Endothelial cell of umbilical vein (primary cell): ENCODE measurements at places on chromosomes 2 and 18. TPM values are rescaled to one million over a fixed set of nuclear protein-coding genes. Genes with fewer than 3 reads are reported as not detected.

DNA sequence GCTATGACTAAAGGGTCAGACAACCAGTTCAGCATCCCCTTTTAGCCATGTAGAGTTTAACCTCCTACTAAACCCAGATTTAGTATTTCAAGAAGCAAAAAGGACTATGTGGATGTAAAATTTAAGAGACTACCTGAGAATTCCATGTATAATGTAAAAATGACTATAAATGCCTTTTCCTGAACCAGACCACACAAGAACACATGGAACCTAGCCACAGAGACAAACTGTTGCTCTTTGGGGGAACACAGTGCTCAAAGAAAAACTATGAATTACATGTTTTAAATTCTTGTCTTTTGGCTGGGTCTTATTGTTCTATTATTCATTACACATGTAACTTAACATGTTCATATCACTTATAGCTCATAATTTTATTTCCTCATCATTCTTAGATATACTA, 192.8 kb downstream of the DNER start:
- no peak for DNase-seq

DNA sequence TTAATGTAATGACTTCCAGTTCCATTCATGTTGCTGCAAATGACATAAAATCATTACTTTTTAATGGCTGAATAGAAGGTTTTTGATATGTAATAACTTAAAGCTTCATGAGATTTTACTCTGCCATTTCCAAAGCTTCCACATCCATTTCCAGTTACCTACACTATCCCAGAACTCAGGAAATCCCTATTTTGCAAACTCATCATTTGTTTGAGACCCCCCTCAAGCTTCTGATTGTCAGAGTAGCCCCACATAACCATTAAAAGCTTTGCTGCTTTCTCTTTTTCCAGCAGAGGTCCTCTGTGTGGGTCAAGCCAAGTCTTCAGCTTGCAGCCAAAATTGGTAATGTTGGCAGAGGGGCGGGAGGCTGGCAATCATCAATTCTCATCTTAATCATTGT, 50.6 kb upstream of the IL1R1 start:
- no peak for DNase-seq

DNA sequence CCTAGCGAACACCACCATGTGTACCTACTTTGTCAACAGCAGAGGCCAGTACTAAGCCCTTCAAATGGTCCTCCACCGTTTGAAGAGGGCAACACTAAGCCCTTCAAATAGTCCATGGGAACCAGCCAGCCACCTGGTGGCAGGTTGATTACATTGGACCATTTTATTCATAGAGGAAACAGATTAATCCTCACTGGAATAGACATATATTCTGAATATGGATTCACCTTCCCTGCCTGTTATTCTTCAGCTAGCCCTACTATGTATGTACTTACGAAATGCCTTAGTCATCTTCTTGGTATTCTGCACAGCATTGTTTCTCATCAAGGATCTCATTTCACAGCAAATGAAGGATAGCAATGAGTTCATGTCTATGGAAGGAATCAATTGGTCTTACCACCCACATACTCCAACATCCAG, 10.0 kb upstream of the ZNF396 start:
- no peak for DNase-seq

The UGT1A3 gene
- not detected in 2 replicates for total RNA-seq

The IL36B gene
- total RNA-seq = not detected in 2 replicates

The HOXD11 gene
- total RNA-seq = not detected in 2 replicates

The DUSP2 gene
- 0.33 and 0.58 TPM in 2 replicates for total RNA-seq

DNA sequence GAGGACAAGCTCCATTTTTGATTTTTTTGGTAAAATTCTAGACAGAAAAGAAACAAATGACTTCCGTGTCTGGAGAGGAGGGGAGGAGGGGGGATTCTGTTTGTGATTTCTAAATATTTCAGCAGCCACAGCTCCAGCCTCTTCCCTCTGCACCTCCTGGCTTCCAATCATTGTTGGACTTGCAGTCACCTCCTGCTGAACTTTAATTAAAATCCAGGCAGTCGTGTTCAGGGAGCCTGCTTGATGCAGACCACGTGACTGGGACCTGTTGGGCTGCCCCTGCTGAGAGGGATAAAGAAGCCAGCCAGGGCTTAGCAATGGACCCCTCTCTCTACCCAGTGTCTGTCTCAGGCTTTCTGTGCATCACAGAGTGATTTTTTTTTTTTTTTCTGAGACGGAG, 115.1 kb downstream of the SH3BP4 start:
- no peak for DNase-seq

- DNase-seq = no peak
Observed at GRCh38 chr2:145287736-145288135, 767.8 kb upstream of the ZEB2 start.

GRCh38 chr2:109216332-109216731, 87.3 kb downstream of the SH3RF3 start:
- no peak for DNase-seq

GRCh38 chr2:40760071-40760666, 308.3 kb upstream of the SLC8A1 start:
- DNase-seq = peak; percentile 45

The TMEM178A gene
- 0.90 and 2.8 TPM in 2 replicates for total RNA-seq

DNA sequence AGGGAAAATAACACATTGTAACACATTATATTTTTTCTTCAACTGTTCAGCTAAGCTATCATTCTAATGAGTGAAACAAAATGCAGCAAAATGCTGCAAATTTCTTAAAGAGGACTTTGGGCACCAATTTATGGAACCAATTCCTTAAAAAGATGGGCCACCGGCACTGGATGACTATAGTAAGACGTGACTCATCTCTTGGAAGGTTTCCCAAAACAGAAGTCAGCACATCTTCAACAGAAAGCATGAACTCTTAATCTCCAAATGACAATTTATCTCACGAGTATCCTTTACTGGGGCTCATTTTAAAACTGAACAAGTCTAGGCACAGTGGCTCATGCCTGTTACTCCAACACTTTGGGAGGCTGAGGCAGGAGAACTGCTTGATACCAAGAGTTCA, 213.4 kb downstream of the CDH20 start:
- DNase-seq = peak; percentile 25

DNA sequence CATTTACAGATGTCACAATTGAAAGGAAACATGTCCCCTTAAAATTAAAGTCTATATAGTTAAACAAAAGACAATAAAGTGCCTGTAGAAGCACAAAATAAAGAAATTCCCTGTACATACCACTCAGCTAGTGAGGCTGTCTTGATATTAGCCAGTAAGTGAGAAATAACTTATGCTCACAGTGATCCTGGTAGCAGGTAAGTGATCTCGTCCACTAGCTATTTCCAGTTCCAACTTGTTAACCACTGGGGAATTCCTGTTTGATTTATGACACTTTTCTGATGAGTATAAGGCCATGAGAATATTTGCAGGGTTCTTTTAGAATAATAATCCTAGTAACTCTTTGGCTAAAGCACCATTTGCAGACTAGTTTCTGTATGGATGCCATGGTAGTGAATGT, 127.9 kb upstream of the PGAP1 start:
- no peak for DNase-seq

The IL1R2 gene
- not detected in 2 replicates for total RNA-seq

DNA sequence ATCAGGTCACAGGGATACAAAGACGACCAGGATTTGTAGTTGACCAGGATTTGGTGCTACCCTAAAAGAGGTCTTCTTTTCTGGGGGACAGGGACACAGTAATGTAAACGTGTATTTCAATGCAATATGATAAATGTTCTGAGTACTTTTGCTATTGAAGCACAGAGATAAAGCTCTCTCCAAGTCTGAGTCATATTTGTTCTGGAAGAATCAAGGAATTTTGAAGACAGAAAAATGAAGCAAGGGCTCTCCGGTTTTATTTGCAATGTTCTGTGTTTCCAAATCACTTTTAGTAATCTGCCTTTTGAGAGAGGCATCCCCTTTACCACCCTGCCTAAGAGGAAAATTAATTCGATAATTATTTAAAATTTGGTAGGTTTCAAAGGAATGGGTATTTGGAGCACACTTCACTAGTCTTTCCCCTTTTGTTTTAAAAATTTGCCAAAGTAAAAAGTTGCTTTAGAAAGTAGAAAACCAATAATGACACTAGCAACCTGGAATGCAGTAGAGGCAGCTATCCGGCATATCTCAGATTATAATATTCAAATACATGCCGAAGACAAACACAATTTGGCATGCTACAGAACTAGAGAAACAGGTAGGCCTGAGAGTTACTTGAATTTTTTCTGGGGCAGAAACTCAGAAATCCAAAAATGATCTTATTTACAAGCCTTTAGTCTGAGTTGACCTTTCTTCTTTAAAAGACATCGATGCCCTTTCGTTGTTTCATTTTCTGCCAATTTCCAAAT, 82.7 kb downstream of the MREG start:
- DNase-seq = no peak

- peak; percentile 34 for DNase-seq
Observed at GRCh38 chr2:142796161-142796560, 81.3 kb upstream of the KYNU start.

The TNFAIP6 gene
- not detected in 2 replicates for total RNA-seq

DNA sequence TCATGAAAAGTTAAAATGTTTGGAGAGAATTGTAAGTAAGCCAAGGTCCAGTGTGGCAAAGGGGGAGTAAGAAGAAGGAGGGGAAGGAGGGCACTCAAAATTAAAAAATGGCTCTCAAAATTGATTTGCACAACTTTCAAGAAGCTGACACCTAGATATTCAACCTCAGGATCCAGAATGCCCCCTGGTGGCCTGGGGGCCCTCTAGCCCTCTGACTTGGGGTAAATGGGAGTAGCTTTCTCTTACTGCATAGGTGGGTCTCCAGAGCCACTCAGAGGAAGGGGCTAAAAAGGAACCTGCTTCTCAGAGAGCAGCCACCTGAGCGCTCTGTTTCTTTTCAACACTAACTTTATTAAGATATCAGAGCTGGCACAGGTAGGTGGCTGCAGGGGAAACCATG, 968.5 kb downstream of the BCL11A start:
- no peak for DNase-seq

DNA sequence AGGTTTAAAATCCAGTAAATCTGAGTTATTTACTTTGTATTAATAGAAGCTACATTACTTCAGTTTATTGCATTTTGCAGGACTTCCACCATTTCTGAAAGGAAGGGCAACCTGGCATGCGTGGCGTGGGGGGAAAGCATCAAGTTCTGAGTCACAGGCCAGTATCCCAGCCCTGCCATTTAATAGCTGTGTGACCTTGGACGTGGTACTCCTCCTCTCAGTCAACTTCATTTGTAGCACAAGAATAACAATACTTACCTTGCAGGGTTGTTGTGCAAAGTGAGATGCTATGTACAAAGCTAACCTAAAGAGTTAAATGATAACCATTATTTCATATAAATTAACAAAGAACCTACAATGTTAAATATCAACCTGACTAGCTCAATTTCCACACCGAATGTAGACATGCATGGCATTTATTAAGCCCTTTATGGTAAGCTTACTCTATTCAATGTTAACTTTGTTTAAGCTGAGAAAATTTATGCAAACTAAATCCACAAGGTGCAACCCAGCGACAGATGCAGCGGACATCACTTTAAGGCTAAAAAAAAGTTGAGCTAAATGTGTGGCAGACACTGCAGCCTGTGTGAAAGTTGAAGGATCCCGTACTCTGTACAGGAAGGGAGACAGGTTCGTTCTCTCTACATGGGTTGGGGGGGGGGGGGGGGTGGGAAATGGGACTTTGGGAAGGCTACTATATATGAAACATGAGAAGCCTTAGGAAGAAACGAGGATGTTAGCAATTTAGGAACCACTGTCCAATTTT, 17.2 kb upstream of the STPG4 start:
- peak; percentile 31 for DNase-seq

The RFX8 gene
- 0.46 and 1.00 TPM in 2 replicates for total RNA-seq

DNA sequence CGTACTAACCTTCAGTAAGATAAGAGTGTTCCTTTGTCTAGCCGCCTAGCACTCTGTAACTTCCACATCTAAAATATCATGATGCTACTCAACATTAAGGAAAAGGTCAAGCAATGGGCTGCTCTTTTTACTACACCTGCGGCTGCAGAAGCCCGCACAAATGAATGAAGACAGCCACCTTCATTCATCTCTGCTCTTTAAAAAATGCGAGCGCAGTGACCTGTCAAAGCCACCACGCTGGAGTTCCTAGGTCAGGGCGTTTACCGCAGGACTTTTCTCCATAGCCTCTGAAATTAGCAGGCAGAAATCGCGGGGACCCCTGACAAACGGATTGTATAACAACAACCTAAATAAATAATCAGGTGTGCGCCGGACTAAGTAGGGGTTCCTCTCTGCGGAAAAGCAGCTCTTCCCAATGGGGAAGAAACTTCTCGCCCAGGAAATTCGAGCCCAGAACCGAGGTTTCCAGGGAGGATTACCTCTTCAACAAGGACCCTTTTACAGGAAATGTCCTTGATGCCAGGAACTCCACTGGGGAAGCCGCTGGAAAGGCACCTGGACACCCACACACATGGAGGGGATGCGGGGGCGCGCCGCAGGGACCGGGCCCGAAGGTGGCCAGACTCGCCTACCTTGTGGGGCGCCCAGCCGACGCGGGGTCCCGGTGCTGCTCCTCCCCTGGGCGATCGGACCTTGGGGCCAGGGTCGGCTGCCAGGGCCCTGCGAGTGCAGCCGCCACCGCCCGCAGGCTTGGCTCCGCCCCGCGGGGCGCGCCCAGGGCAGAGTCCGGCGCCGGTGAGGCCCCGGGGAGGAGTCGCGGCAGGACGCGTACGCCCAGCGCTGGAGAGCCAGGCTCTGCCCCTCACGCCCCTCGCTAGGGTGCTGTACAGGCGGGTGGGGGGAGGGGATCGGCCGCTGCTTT, at the start of gene CCDC68:
Gene CCDC68, minus strand, starts transcription at position 758 of the 922 bp plus-strand sequence. CDS start 16,670 bp downstream, outside the sequence.
- DNase-seq = peak; percentile 18

- no peak for DNase-seq
Observed at GRCh38 chr18:53458944-53459580, 765.4 kb downstream of the MBD2 start.

GRCh38 chr18:13811993-13812392, 12.0 kb upstream of the MC5R start:
- DNase-seq = no peak

DNA sequence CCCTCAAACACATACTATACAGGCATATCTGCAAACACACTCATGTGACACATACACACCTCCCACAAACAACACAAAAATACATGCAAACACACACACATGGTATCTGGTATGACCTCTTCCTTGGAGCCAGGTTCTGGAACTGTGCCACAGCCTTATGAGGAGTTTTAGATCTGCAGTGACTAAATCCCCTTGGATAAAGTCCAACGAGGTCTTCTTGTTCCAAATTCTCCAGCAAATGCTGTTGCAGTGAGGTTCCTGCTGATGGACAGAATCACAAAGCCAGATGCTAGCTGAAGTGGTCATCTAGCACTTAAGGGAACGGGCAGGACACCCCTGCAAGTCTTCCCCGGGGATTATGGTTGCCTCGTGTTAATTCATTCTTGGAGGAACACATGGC, 54.5 kb upstream of the DAPL1 start:
- no peak for DNase-seq

DNA sequence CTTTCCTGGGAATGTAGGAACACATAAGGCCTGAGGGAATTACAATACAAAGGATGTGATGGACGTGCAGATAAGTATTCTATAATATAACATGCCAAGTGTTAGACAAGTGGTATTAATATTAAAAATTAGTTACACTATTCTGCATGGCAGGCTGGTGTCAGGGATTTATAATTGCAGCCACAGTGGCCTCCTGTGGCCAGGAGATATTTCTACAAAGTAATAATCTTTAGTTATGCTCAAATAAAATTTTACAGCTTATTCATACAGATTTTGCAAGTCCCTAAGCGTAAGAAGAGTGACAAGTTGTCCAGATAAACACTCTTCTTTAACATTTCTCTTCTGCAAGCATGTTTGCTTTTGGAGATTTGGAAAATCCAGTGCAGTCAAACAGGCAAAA, 90.4 kb upstream of the CBLN2 start:
- no peak for DNase-seq
